ENCODE measurements at places on chromosomes 5 and 9. TPM values are rescaled to one million over a fixed set of nuclear protein-coding genes. Genes with fewer than 3 reads are reported as not detected.

Gene IL33
- 0.33 TPM for total RNA-seq

Gene C5orf34
- total RNA-seq, result 24.8 TPM

Gene SLC36A2
- not detected for total RNA-seq

Gene NR4A3
- 0.18 TPM for total RNA-seq

Gene SPATA31A3
- total RNA-seq, result not detected

Gene TMEM232
- 0.67 TPM for total RNA-seq

Gene FANCC
- 5.8 TPM for total RNA-seq

Gene C5orf52
- total RNA-seq, result not detected

Gene TRIM7
- 0.07 TPM for total RNA-seq

Gene POU4F3
- total RNA-seq, result not detected

Gene ASPN
- not detected for total RNA-seq

Gene ALAD
- total RNA-seq, result 11.6 TPM

Gene NELFB
- 112 TPM for total RNA-seq

Gene WNK2
- total RNA-seq, result 13.3 TPM

Gene FGF18
- total RNA-seq, result 1.9 TPM

Gene ERAP2
- total RNA-seq, result not detected

Gene PCDHB2
- total RNA-seq, result 1.9 TPM

Gene LRRTM2
- total RNA-seq, result not detected

Gene SARDH
- total RNA-seq, result 7.3 TPM

Gene GTF2H2C
- 61.4 TPM for total RNA-seq

Gene PCDHB15
- total RNA-seq, result not detected

Gene SPATA31D4
- not detected for total RNA-seq

Gene MVB12B
- 7.2 TPM for total RNA-seq

Gene GKAP1
- total RNA-seq, result 4.8 TPM

Gene C1QTNF3
- 0.59 TPM for total RNA-seq

Gene SLC6A3
- total RNA-seq, result 0.07 TPM

Gene MZB1
- not detected for total RNA-seq

Gene PRDM9
- total RNA-seq, result not detected

Gene FOXD1
- total RNA-seq, result 2.6 TPM

Gene CRHBP
- 2.3 TPM for total RNA-seq

Gene C9
- total RNA-seq, result not detected

Gene TNFSF15
- not detected for total RNA-seq

Gene SLC25A2
- total RNA-seq, result 0.14 TPM

Gene NFIB
- total RNA-seq, result 5.0 TPM

Gene SHISAL2B
- total RNA-seq, result 15.4 TPM

Gene TIMD4
- total RNA-seq, result not detected

Gene HSPB3
- not detected for total RNA-seq

Gene SLC6A19
- 0.07 TPM for total RNA-seq

Gene LMX1B
- total RNA-seq, result 8.7 TPM

Gene PNPLA7
- total RNA-seq, result 0.07 TPM

Gene SH3RF2
- 0.89 TPM for total RNA-seq

Gene KCNMB1
- not detected for total RNA-seq

Gene PPP2R2B
- 75.5 TPM for total RNA-seq

Gene SFXN1
- 104 TPM for total RNA-seq

Gene PLPPR1
- total RNA-seq, result 2.8 TPM
